ENCODE measurements at places on chromosomes 2 and 18. TPM values are rescaled to one million over a fixed set of nuclear protein-coding genes. Genes with fewer than 3 reads are reported as not detected.

IL1RN gene
- 15.9 TPM for total RNA-seq

GRCh38 chr2:10150436-10150835 is 27.9 kb downstream of the RRM2 start:
- H3K4me3 ChIP-seq = no peak overlapping the region
- H3K4me1 ChIP-seq = peaks cover 17% of the 10 kb centered on the region
- peak overlapping the region; percentile 20 for H3K27ac ChIP-seq
- H3K27me3 ChIP-seq = no peaks in the 10 kb centered on the region
- DNase-seq = no peak
- H3K36me3 ChIP-seq = peaks cover 45% of the 10 kb centered on the region

DNA sequence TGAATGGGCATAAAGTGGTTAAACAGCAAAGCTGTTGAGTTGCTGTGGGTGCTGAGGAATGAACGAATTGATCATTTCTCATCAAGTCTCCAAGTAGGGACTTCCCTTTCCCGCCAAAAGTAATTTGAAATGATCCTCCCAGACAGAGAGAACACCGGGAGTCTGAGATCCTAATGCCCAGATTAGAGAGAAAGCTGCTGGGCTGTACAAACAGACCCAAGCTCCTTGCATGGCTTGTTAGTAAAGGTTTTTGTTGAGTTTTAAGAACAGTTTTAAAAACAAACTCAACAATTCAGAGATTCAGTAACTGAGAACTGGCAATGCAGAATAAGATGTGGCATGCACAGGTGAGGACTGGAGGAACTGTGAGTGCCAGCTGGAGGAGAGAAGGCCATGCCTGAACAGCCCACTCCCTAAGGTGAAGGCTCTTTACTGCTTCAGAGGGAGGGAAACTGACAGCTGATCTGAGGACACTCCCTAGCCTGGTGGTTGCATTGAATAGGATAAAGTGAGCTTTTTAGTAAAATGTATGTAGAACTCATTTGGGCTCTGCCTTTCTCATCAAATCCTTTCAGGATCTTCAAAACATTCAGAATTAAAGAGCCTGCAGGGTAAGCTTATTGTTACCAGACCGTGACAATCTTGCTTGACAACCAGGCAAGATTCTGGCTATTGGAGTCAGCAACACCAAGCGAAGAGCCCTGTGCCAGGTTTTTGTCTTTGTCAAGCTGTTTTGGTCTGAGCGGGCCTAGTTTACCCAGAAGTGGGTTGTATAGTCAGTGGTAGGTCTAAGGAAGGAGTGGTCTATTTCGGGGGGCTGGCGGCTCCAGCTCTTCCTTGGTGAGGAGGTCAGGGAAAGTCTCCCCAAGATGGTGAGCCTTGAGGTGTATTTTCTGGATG is 63.2 kb upstream of the IGFBP5 start:
- H3K27ac ChIP-seq = no peak overlapping the region
- DNase-seq = no peak
- H3K4me3 ChIP-seq = no peak overlapping the region
- no peaks in the 10 kb centered on the region for H3K36me3 ChIP-seq
- H3K27me3 ChIP-seq = peaks cover 3% of the 10 kb centered on the region

DNA sequence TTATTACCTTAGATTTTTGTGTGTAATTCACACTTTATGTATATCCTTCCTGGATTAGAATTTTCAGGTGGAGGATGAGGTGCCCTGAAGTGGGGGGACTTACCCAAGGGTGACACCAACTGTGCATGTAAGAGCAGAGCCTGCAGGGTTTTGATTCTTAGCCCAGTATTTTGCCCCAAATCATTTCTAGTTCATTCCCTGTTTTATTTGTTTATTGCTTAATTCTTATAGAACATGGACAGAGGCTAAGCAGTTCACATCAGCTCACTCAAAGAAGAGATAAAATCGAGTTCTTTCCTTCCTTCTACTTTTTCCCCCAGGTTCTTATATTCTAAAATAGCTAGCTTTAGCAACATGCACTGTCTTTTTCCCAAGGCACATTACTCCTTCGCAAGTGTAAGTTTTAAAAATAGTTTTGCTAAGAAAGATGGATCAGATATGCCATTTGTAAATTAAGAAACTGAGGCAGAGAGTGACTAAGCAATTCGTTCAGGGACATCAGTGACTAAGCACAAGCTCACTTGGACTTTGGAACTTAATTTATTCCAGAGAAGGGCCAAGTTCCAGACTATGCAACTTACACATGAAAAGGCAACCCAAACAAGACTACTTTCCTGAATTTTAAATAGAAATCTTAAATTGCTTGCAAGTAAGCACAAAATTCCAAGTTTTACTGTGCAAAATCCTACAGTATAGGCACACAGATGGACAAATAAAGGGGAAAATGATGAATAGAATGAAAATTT is 427.9 kb upstream of the POU3F3 start:
- H3K27me3 ChIP-seq = no peaks in the 10 kb centered on the region

ANKRD23 gene
- total RNA-seq = 7.0 TPM

STAT4 gene
- 92.2 TPM for total RNA-seq

IMPA2 gene
- 22.2 TPM for total RNA-seq

GRCh38 chr2:12715258-12716031 is 1.3 kb upstream of the TRIB2 start:
- no peak for DNase-seq
- peaks cover 41% of the 10 kb centered on the region for H3K4me1 ChIP-seq
- H3K27me3 ChIP-seq = peaks cover 16% of the 10 kb centered on the region
- H3K4me3 ChIP-seq = peak overlapping the region; percentile 85

UCN gene
- 0.94 TPM for total RNA-seq

DNA sequence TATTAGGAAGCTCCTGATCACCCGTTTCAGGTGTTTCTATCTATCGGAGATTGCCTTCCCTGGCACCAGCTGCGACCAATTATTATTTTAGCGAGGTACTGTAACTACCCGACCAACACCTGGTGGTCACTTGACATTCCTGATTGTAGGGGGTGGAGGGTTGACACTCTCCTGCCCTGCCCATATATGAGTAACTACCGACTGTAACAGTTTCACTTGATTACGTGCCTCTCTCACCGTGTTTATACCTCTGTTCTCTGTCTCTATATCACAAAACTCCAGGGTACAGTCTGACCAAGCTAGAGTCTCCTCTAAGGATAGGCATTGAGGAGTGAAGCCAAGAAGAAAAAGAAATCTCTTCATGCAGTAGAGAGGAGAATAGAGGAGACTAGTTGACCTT is 268.0 kb upstream of the LRATD1 start:
- H3K27me3 ChIP-seq = no peaks in the 10 kb centered on the region
- no peak overlapping the region for H3K4me3 ChIP-seq
- no peak overlapping the region for H3K27ac ChIP-seq
- H3K36me3 ChIP-seq = no peaks in the 10 kb centered on the region
- DNase-seq = no peak

GRCh38 chr2:12164689-12165088 is 418.3 kb downstream of the LPIN1 start:
- H3K4me3 ChIP-seq = no peak overlapping the region
- no peak for DNase-seq
- peaks cover 15% of the 10 kb centered on the region for H3K27me3 ChIP-seq
- no peaks in the 10 kb centered on the region for H3K36me3 ChIP-seq

UPP2 gene
- not detected for total RNA-seq

PPP4R1 gene
- 48.8 TPM for total RNA-seq

FBXO11 gene
- 57.9 TPM for total RNA-seq

CYP27A1 gene
- not detected for total RNA-seq

DNA sequence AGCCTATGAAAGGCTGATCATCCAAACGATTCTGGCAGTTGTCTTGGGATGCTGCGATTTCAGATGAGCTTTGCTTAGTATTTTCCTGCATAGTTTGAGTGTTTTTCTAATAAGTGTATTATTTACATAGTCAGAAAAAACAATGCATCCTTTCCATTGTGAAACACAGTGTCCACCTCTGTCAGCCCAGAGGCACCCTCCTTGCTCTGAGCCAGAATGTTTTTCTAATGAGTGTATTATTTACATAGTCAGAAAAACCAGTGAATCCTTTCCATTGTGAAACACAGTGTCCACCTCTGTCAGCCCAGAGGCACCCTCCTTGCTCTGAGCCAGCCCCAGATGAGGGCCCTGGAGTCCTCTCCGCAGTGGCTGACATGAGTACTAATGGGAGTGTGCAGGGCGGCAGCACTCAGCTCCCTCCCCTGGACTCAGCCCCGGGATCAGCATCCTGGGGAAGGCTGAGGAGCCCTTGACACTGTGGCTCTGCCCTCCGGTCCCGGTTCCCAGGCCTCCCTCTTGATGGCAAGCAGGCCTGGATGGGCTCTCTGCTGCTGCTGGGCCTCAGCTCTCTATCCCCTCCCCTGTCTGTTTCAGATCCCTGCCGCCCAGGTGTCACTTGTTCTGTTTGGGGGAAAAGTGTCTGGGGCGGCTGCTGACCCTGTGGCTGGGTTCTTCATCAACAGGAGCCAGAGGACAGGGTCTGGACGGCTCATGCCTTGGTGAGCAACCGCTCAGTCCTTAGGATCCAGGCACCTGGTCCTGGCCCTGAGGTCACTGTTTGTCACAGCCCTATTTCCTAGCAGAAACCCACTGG is 5.9 kb downstream of the MFSD2B start:
- H3K36me3 ChIP-seq = no peaks in the 10 kb centered on the region
- no peak overlapping the region for H3K27ac ChIP-seq
- no peak overlapping the region for H3K4me3 ChIP-seq
- no peak for DNase-seq

DNA sequence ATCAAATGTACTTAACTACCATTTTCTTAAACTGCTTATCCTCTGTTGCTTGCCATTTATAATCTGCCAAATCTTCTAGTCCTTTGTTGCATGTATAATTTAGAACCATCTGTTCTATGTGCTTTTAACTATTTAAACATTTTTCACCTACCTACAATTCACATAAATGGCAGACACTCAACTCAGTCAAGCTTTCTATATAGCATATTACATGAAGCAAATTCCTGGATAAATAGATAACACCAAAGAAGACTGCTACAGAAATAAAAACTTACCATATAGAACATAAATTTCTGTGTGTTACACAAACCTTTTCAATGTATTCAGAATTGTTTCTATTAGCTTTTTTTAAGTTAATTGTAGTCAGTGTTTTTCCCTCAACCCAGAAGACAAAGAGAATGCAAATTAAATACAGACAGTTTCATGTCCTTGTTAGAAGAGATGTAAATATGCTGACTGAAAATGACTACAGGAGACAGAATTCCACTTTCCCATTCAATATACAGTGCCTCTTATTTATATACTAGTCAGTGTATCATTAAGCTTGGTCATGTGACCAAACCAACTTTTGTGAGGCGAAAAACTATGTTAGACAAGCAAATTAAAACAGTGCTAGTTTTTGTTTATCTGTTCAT is 2.6 kb downstream of the BAZ2B start:
- no peak overlapping the region for H3K4me3 ChIP-seq
- no peak overlapping the region for H3K27ac ChIP-seq
- peaks cover 10% of the 10 kb centered on the region for H3K4me1 ChIP-seq

- H3K36me3 ChIP-seq = no peaks in the 10 kb centered on the region
- no peak overlapping the region for H3K27ac ChIP-seq
- DNase-seq = no peak
- H3K4me3 ChIP-seq = no peak overlapping the region
Measured at GRCh38 chr2:48723129-48723528, 32.4 kb downstream of the LHCGR start.

DNA sequence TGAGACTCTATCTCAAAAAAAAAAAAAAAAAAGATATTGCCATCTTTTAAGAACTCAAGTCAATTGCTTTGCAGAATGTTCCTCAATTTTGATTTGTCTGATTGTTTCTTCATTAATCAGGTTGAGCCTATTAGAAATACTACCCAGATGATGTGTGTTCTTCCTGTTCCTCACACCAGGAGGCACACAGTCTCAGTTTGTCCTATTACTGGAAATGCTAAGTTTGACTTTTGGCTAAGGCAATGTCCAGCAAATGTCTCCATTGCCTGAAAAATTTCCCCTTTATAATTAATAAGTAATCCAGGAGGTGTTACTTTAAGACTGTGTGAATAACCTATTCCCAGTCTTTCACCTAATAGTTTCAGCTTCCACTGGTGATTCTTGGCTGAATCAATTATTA is 28.4 kb downstream of the BOLA3 start:
- H3K27ac ChIP-seq = no peak overlapping the region
- H3K4me1 ChIP-seq = peaks cover 8% of the 10 kb centered on the region
- no peak overlapping the region for H3K4me3 ChIP-seq
- no peak for DNase-seq

DNA sequence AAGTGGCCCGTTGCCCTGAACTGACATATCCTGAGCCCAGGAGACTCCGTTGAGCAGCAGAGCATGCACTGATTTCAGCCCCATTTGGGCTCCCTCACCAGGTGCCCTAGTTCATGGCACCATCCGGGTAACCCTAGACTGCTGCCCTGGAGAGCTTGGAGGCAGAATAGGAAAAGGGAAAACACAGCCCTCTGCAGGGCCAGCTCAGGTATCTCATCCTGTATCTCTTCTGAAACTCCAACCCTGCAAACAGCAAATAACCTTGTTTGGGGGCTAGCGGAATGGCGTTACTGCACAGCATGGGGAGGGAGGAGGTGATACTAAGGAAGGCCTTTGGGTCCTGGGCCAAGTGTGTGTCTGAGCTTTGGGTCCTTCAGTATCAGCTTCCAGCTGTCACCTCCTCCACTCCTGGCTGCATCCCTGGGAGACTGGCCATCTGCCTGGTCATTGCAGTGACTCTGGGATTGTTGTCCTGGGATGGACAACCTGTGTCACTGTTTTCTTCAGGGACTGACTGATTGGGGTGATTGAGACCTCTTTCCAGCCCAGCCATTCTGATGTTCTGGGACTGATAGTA is 233.8 kb upstream of the SKOR2 start:
- no peaks in the 10 kb centered on the region for H3K36me3 ChIP-seq
- no peak overlapping the region for H3K4me3 ChIP-seq
- no peaks in the 10 kb centered on the region for H3K4me1 ChIP-seq

GRCh38 chr2:193537531-193537930 is 1342.8 kb upstream of the TMEFF2 start:
- H3K4me1 ChIP-seq = no peaks in the 10 kb centered on the region
- no peaks in the 10 kb centered on the region for H3K27me3 ChIP-seq
- H3K4me3 ChIP-seq = no peak overlapping the region
- no peaks in the 10 kb centered on the region for H3K36me3 ChIP-seq

DNA sequence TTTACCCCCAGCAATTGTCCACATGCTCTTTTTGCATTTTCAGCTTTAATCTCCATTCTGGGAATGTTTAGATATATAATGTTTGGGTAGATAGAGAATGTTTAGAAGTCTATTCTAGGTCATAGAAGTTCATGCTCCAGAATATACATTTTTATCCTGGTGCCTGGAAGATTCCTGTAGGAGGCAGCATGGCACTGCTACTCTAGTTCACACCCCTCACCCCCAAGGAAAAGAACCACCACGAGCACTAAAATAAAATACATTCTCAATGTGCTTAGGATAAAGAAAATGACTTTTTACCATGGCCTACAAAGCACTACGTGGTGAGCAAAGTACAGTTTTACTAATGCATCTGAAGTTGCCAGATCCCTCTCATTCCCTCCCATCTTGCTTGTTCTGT is 53.8 kb downstream of the MYO1B start:
- peaks cover 6% of the 10 kb centered on the region for H3K4me1 ChIP-seq
- H3K36me3 ChIP-seq = no peaks in the 10 kb centered on the region
- no peak overlapping the region for H3K27ac ChIP-seq
- H3K27me3 ChIP-seq = peaks cover 2% of the 10 kb centered on the region

GRCh38 chr2:58042486-58042970 is 4.1 kb upstream of the VRK2 start:
- H3K4me3 ChIP-seq = no peak overlapping the region
- peaks cover 21% of the 10 kb centered on the region for H3K4me1 ChIP-seq

LYG1 gene
- total RNA-seq = 2.0 TPM

CHN1 gene
- total RNA-seq = 5.0 TPM

Data from activated T-helper 2 cell treated with anti-CD3 and anti-CD28 coated beads, Interferon-gamma antibody, Interleukin-2, Interleukin-4, amounts not matched to agents 10 μg/mL and 5 μg/mL and 100 μg/mL, durations not matched to agents 14 hours and 24 hours and 36 hours (primary cell).